Lung (tissue), 17 donors: ENCODE measurements at places on chromosomes 2 and 18.

DNA sequence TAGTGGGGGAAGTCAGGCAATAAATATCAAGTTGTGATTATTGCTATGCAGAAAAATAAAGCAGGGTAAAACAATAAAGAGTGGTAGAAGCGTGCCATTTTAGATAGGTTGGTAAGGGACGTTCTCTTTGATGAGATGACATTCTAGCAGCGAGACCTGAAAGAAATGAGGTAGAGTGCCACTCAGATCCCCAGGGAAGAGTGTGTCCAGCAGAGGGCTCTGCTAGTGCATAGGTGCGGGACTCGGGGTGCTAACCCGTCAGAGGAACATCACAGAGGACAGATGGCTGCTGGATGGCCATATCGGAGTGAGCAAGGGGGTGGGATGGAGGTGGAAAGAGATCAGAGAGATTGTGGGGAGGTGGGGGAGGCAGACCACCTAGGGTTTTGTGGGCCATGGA lies 16.3 kb upstream of the GTF2A1L start:
- DNase-seq: no peak

GRCh38 chr2:211495339-211495738 lies 938.9 kb downstream of the CPS1 start:
- DNase-seq: no peak

- DNase-seq: no peak
These were observed 55.6 kb downstream of the PKP4 start for GRCh38 chr2:158512323-158512722.

- DNase-seq: no peak
These were observed 179.7 kb downstream of the WDPCP start for GRCh38 chr2:63408530-63408929.

DNA sequence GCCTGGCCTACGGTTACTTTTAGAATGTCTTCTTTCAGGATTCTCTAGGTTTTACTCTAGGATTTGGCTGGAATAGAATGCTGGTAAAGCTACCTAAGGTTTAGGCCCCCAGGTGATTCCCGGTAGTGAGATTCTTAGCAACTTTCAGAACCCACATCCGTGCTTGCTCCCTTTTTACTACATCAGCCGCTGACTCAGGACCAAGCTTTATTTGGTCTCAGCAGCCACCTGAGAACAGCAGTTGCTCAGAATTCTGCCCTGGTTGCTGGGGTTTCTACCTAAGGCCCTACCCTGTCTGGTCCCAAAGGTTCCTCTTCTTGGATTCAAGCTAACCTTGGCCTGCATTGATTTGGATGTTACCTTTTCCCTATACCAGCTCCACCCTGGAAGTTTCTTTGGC lies 36.1 kb upstream of the NDUFV2 start:
- DNase-seq: no peak

DNA sequence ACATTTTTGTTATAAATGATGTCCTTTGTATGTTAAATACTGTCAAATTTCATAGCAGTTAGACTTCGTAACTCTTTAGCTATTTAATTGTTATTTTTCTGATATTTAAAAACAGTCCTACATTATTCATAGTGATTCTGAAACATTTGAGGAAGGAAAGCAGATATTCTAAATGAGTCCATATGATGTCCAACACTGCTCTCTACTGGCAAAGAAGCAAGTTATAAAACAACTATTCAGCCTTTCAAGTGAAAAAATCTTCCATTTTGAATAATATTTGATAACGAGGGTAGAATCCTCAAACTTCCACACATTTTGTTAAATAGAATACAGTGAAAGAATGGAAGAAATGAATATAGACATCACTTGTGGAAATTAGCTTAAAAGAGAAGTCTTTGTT lies 220.8 kb downstream of the GULP1 start:
- DNase-seq: no peak

DNA sequence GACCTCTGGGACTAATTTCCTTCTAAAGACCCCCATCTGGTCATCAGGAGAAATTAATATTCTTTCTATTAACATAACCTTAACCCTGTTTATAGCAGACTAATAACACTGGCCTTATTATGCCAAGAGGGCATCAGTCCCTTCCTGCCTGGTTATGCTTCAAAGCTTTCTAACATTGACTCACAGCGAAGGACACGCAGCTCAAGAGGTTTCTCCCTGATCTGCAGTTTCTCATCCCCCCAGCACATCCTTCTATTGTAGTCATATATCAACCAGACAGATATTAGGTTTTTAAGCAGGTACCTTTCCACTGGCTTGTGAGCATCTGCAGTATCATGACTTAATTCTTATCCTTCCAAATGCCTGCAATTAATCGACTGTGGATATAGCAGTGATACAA lies 100.0 kb upstream of the CXCR4 start:
- DNase-seq: no peak
